ENCODE measurements at places on chromosomes 4 and X.

DNA sequence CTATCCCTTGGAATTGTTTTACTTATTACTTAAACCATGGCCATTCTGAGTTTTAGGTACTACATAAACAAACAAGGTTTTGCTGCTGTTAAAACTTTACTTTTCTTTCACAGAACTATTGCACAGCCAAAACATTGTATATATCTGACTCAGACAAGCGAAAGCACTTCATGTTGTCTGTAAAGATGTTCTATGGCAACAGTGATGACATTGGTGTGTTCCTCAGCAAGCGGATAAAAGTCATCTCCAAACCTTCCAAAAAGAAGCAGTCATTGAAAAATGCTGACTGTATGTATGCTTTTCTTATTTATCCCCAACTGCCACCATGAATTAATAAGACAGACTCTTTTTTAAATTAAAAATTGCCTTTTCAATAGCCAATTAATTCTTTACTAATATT, 69.8 kb downstream of the CCKAR start:
- no peak for DNase-seq

- DNase-seq: no peak
Measured at GRCh38 chr4:27490766-27491165, 630.1 kb downstream of the STIM2 start.

- no peak for DNase-seq
Measured at GRCh38 chrX:69150281-69150960, 14.8 kb downstream of the PJA1 start.

DNA sequence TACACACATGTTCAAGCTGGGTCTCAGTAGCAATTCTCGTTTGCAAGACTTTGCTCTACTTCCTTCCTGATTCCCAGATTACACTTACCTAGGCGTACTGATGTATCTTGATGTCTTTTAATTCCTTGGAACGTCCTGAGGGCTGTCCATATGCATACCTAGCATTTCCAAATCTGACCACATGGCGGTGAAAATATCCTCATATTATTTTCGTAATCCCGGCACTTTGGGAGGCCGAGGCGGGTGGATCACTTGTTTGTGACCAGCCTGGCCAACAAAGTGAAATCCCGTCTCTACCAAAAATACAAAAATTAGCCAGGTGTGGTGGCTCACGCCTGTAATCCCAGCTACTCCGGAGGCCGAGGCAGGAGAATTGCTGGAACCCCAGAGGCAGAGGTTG, 1786.3 kb upstream of the TENM3 start:
- DNase-seq: no peak

DNA sequence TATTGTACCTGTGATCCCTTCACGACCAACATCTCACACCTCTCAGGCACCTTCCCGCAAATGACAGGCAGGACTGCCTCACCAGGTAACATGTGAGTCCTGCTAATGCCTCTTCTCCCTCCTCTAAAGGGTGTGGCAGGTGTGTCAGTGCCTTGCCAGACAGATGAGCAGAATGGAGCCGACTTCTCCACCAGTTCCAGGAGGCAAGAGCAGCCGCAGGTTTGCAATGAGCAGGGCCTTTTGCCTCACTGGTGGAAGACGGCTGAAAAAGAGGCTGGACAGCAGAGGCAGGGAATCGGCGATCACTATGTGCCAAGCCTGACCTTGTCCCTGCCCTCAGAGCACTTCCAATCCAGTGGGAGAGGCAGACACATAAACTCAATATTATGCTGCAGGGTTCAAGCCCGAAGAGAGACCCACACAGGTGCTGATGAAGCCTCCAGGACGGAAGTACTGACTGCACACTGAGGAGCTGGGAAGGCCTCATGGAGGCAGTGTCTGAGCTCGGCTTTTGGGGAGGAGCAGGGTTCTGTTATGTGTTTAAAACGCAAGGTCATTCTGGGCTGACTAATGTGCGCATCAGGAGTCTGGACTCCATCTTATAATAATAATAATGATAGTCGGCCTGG, 57.9 kb downstream of the C4orf50 start:
- DNase-seq: no peak

GRCh38 chr4:161573836-161574235, 590.0 kb downstream of the FSTL5 start:
- no peak for DNase-seq

GRCh38 chrX:42857766-42858165, 79.8 kb upstream of the PPP1R2C start:
- DNase-seq: no peak

GRCh38 chrX:124407226-124407625, 60.9 kb downstream of the SH2D1A start:
- DNase-seq: no peak

DNA sequence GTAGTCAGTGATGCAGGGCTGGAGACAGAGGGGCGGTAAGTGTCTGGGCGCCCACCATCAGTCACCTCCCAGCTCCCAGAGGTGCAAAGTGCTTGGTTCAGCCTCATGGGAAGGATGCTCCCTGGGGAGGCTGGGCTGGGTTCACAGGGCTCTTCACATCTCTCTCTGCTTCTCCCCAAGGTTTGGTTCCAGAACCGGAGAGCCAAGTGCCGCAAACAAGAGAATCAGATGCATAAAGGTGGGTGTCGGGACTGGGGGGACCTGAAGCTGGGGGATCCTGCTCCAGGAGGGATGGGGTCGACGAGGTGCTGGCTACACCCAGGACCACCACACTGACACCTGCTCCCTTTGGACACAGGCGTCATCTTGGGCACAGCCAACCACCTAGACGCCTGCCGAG, 10.1 kb downstream of the SHOX start:
- no peak for DNase-seq

DNA sequence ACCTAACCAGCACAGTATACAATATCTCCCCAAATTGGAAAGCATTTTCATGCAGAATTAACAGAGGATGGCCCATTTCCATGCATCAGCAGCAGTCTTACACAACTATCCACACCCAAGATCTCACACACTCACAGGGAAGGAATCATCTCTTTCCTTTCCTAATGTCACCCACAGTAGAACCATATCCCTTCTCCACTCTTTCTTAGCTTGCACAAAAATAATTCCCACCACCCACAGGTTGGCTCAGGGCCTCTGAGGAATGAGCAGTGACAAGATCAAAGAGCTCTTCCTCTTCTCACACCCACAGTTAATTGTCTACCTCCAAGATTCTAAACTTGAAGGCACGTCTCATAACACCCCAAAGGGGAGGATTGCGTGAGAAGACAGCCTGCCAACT, 217.7 kb upstream of the VEGFC start:
- no peak for DNase-seq

DNA sequence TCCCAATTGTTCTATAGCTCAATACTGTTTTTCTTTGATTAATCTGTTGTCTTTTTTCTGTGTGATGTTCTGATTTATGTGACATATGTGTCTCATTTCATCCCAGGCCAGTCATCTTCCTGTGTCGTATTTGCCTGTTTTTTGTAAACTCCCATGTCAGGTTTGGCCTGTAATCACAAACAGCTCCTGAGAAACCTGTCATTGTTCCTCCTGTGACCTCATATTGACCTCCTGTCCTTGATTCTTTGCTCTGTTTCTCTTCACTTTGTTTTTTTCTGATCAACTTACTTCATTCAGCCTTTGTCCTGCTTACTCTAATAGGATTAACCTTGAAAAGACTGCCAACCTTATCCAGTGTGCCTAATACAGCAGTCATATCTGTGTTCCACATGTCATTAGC, 438.3 kb downstream of the CFAP47 start:
- no peak for DNase-seq

DNA sequence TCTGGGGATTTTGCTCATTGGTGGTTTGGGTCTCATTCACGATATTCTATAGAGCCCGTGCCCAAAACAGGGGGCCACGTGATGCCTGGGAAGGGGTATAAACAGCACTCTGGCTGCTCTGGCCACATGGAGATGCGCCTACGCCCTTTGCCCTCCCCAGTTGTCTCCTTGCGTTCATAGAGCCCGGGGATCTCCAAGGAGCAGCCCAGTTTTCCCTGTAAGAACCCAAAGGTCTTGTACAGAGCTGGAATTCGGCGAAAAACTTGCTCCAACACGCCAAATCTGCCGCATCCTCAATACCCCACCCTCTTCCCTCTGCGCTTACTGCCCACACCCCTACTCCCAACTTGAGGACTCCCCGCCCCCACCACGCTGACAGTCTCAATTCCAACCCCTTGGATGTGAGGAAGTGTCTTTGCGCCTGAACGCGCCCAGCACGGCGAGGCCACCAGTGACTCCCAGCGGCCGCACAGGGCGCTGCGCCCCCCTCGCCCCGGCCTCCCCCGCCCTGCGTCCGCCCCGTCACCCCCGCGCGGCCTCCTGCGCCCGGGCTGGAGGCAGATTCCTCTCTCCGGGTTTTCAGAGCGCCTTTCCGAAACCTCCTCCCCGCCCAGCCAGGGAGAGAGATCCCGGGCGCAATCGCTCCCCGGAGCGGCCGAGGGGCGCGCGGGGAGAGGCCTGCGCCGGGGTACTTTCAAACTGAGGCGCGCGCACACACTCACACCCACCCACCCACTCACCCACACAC, at the start of gene NHS:
Gene NHS, plus strand, starts transcription at position 582 of the 748 bp plus-strand sequence. CDS start 558 bp downstream, outside the sequence.
- peak; percentile 45 for DNase-seq

DNA sequence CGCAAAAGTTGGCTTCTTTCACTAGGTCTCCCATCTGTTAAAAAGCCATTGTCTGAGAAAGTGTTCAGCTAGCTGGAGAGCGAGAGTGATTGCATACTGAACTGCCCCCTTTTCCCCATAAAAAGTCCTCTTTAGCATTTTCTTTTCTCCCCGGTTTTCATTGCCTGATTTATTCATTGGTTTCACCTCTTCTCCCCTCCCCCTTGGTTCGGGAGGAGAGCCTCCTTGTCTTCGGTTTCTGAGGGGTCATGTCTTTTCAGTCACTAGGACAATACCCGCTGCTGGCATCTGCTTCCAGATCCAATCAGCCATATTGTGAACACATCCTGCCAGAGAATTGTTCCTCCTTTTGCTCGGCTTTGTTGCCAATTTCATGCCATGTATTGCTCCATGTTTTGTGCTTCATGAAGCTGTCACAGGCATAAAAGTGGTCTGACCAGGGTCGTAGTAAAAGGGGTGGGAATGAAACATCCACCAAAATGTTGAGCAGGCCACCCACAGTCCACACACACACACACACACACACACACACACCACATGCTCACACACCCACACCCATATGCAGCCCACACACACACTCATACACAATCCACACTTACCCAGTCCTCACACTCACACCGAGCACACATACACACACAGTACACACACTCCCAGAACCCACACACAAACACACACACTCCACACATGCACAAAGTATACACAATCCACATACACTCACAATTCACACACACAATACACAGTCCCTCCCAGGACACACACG, 136.0 kb downstream of the NKX6-1 start:
- DNase-seq: no peak

GRCh38 chrX:133468051-133468450, 52.8 kb upstream of the GPC4 start:
- no peak for DNase-seq

DNA sequence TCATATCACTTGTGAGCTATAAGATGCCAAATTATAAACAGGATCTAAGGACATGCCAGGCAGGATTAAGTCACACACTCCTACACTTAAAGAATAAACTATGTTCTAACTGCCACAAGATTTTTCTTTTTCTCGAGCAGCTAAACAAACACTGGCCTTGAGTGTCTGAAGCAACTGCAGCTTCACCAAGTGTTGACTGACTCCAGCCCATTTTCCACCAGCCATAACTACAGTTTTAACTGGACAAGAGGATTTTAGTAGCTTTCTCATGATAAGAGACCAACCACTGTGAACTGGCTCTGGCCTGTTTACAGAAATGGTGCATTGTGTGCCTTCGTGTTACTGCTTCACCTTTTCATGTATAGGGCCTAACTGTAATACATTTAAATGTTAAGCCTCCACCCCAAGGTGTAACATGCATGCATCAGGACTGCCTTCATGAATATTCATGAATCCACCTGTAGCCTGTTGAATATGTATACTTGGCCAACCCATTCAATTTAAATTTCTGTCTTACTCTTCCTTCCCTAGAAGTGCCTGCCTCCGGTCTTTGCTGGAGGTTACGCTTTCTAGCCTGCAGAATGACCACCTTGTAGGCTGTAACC, 10.8 kb downstream of the UCP1 start:
- no peak for DNase-seq

DNA sequence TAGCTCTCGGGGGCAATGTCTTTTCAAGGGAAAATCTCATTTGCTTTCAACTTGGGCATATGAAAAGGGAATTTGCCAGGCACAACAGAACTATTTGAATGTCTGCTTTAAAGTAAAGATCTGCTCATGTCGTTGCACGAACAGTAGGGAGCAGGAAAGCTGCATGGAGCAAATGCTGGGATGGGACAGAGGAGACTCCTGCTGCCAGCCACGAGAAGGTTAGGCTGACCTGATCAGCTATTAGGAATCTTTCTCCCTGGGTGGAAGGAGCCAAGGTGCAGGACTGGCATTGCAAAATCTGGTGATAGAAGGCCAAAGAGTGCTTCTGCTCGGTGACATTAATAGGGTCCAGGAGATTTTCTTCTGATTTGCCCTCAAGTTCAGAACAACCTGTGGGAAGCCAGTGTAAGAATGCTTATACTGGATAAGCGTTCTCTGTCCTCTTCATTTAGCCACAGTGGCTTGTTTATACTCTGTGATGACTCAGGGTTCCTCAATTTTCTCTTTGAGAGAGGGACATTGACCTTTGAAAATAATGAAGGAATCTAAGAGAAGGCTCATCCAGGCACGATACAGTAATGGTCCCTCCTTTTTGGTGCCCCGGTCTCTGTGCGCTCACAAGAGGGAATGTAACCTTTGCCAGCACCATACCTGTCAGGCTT, 22.9 kb downstream of the FHL1 start:
- no peak for DNase-seq

GRCh38 chr4:159542296-159542695, 439.4 kb downstream of the RAPGEF2 start:
- DNase-seq: no peak

GRCh38 chrX:30215357-30215843, at the start of gene MAGEB2:
TSS of gene MAGEB2 (plus strand) at chrX:30215563. CDS start at chrX:30218581, 3,018 bp downstream.
- no peak for DNase-seq

- no peak for DNase-seq
Measured at GRCh38 chr4:86286726-86287125, 73.1 kb downstream of the MAPK10 start.

DNA sequence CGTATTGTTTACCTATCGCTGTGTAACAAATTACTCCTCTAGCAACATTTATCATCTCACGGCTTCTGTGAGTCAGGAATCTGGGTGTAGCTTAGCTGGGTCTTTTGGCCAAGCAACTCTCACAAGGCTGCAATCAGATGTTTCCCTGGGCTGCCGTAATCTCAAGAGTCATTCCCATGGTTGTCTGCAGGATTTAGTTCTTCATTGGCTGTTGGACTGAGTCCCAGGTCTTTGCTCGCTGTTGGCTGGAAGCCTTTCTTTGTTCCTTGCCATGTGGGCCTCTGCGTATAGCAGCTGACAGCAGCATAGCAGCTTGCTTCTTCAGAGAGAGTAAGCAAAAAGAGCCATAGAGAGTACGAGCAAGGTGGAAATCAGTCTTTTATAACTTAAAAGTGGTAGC, 16.8 kb downstream of the POLR2B start:
- DNase-seq: no peak
